SK-MEL-5 (cell line): ENCODE measurements at places on chromosomes 12 and 14.
A peak's percentile ranks its signal among the peaks of the same experiment; 100 is the strongest.

GRCh38 chr12:111174961-111175345 lies 193.9 kb downstream of the PHETA1 start:
- DNase-seq, result no peak

GRCh38 chr12:96985515-96986362 lies 78.7 kb downstream of the NEDD1 start:
- DNase-seq, result peak; percentile 27

DNA sequence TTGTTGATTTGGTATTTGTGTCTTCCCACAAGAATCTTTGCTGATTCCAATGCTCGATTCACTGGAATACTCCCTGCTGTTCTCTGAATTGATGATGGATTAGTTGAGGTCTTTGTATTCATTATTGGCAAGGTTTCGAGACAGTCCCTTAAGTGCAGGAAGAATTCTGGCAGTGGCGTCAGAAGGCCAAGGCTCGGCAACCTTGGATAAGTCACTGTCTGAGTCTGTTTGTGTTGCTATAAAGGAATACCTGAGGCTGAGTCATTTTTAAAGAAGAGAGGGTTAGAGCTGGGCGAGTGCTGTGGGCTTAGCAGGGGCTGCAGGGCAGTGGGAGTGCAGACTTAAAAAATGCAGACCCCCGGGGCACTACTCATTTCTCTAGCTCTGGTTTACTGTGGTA lies 56.9 kb downstream of the CHST11 start:
- DNase-seq, result no peak

GRCh38 chr14:50139192-50139591 lies 22.8 kb upstream of the VCPKMT start:
- DNase-seq, result peak; percentile 16

GRCh38 chr14:67359775-67360469 lies at the start of the genes ATP6V1D and EIF2S1:
TSS of gene ATP6V1D (minus strand) at chr14:67359804. CDS start at chr14:67359698, 106 bp downstream.
TSS of gene EIF2S1 (plus strand) at chr14:67360328. CDS start at chr14:67364768, 4,440 bp downstream.
- peak; percentile 99 for DNase-seq
